Stimulated activated naive CD8-positive, alpha-beta T cell treated with anti-CD3 and anti-CD28 coated beads, Interleukin-15, amount 100 ng/mL, for 72 hours (primary cell): ENCODE measurements at places on chromosomes 3 and 15.
A peak's percentile ranks its signal among the peaks of the same experiment; 100 is the strongest.

- DNase-seq, result peak; percentile 79
Observed at GRCh38 chr3:172550347-172550943, 27.2 kb upstream of the TNFSF10 start.

- DNase-seq, result no peak
Observed at GRCh38 chr15:85044894-85045293, 63.2 kb downstream of the PDE8A start.

- no peak for DNase-seq
Observed at GRCh38 chr3:52403271-52403841, 41.5 kb downstream of the SEMA3G start.

GRCh38 chr15:66749841-66750575 lies 48.0 kb downstream of the SMAD6 start:
- DNase-seq, result no peak

GRCh38 chr3:129046732-129047552 lies 13.6 kb upstream of the GP9 start:
- DNase-seq, result no peak

GRCh38 chr3:102068327-102068726 lies 219.0 kb downstream of the NFKBIZ start:
- no peak for DNase-seq

- no peak for DNase-seq
Observed at GRCh38 chr3:136883967-136884720, 22.1 kb downstream of the NCK1 start.

DNA sequence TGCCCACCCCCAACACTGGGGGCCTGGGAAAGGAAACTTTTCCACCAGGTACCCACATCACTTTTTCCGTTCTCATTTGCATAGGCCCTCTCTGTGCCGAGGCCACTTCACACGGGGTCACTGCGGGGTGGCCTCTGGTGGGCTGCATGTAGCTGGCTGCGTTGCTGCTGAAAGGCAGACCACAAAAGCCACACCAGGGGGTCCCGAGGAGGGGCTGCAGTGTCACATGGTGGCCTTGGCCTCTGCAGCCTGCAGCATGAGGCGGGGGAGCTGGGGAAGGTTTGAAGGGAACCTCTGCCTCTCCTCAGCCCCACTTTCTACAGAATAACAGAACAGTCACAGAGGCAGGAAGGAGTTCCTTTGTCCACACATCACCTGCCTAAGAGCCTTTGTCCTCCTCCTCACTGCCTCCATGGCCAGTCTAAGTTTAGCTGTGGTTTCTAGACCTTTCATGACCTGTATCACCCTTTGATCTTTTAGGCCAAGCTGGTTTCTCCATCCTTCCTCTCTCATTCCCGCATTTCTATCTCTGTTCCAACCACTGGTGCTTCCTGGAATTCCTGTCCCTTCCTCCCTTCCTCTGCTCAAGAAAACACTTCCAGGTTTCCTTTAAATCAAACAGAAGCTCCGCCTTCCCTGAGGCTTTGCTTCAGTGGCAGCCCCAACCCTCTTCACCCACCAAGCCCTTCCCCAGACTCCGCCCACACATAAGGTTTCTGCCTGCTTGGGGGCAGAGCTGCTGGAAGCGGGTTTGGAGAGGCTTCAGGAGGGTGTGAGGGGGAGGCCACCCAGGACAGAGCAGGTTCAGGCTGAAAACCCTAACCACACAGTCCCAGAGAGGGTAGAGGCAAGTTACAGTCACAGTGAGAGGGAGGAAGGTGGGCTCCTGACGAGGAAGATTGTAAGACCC lies 150.7 kb upstream of the TLE3 start:
- DNase-seq, result no peak

DNA sequence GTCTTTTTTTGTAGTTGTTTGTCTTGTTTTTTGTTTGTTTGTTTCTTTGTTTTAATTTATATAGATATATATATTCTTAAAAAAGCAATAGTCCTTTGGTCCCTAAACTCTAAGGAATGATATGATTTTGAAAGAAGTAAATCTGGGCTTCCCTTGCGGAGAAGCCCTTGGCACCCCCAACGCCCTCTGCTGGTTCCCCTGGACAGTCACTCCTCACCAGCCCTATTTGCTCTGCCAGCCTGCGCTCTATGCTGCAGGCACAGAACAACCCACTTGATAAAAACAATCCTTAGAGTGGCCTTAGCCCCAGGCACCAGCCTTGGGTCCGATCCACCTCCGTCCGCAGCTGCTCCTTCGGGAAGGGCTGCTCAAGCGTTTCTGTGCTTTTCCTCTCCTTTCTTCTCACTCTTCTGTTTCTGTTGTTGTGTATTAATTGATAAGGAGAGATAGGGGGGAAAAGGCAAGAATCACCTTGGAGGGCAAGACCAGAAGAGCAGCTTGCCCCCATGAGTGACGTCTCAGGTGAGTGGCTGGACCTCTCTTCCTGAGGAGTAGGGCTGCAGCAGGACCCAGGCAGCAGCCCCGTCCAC lies 13.7 kb upstream of the PARP6 start:
- peak; percentile 25 for DNase-seq

- DNase-seq, result no peak
Observed at GRCh38 chr3:10370429-10370828, 49.5 kb upstream of the SEC13 start.

- DNase-seq, result no peak
Observed at GRCh38 chr3:48852151-48852550, 4.5 kb upstream of the PRKAR2A start.

GRCh38 chr3:13145826-13146642 lies 72.8 kb upstream of the IQSEC1 start:
- DNase-seq, result no peak

DNA sequence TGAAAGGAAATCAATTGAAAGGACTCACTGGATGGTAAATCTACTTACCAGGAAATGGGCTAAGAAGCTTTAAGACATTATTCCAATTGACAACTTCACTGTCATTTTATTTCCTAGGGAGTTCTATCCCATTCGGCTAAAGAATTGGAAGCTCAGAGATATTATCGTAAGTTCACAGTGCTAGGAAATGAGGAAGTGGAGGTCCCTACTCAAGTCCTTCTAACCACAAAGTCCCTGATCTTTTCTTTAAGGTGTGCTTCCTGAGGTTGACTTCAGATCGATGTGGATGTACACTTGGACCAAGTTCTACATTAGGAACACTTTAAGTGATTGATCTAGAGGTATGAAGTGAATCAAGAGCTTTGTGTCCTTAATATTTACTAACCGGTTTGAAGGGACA lies 63.6 kb downstream of the MDFIC2 start:
- DNase-seq, result no peak

DNA sequence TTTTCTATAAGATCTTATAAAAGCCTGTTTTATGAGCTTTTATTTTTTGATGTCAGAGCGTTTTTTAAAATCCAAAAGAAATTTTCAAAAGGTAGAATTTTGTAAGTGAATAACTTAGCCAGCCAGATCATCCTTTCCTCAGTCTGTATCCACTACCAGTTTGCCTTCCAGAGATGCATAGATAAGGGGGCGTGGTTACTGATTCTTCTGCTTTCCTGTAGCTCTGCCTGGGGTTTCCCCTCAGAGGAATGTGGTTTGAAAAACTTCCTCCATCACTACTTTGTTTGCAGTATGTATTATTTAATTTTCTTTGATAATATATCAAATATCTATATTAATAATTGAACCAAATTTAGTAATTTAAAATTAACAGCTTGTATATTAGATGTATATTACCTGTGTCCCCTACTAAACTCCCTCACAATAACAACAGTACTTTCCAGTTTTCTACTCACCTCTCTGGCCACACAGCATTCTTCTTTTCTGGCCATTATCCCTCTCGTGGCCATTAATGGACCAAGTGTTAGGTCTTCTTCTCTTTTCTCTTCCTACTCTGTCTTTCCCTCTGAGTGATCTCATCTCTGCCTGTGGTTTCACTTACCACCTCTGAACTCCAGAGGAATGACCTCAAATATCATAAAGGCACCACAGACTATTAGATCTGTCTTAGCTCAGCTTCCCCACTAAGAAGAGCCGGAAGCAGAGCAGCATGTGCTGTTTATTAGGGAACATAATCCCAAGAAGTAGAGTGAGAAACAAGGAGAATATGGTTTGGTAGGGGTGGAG lies 239.7 kb downstream of the UBE2E2 start:
- no peak for DNase-seq

DNA sequence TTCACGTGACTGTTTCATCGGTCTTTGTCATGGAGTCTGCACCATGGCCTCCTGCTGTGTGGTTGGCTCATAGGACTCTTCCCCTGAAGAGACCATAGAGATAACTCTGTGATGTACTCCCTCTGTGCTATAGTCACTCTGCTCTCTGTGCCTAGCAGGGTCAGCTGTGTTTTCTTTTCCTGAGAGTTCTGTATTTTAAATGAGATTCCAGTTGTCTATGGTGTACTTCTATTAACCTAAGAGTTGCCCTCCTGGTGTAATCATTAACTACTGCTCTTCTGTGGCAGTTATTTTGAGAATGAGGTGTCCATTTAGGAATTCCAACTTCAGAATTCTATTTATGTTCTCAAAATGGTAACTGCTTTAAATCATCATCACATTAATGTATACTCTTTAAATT lies 114.5 kb upstream of the ARPP21 start:
- no peak for DNase-seq

DNA sequence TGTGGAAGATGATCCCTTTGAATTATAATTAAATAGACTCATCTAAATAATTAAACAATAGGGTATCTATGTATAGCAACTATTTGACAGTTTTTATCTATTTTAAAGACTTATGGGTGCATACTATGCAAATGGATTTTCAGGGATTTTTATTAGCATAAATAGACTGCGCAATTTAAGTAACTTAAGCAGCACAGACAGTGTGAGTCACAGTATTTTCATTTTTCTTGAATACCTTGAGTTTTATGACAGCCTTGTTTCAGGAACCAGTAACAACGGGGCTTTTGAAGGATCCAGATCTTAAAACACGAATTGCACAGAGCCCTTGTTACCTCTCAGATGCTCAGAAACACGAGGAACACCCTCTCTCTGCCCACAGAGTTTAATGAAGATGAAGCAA lies 175.5 kb upstream of the CD96 start:
- DNase-seq, result no peak

GRCh38 chr15:53833134-53833624 lies 73.7 kb upstream of the WDR72 start:
- no peak for DNase-seq

GRCh38 chr15:96849271-96849900 lies 518.9 kb downstream of the NR2F2 start:
- DNase-seq, result no peak

DNA sequence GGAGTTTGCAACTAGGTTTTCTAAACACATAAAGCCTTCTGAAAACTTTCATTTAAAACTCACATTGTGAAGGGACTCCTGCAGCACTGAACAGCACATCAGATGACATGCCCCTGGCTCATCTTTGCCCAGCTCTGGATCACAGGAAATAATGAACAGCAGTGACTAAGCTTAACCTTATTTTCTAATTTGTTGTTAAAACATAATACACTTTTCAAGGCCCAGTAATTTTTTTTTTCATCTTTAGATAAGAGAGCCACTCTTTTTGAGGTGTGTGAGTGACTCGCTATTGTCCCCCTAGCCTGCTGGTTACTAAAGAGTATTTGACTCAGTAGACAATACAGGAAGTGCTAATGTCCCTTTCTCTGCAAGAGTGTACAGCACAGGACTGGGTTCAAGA lies 204.0 kb downstream of the OSBPL10 start:
- DNase-seq, result no peak

DNA sequence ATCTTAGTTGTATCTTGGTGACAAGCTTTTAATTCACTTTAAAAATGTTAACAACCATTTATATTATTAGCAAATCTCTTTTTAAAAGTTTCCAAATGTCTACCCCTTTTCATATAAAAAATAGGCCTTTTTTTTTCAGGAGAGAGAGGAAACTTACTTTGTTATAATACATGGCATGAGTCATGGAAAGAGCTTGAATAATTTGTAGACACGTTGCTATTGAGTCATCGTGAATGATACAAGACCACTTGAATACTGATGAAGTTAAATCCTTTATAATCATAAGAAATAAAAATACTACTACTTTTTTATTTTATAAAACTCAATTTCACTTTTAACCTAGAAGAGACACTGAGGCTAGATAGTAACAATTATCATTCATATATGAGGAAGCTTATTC lies 70.3 kb upstream of the BBX start:
- no peak for DNase-seq

GRCh38 chr3:14278799-14279625 lies 100.4 kb downstream of the LSM3 start:
- DNase-seq, result no peak

GRCh38 chr15:45611305-45611704 lies 23.5 kb upstream of the SQOR start:
- DNase-seq, result no peak

DNA sequence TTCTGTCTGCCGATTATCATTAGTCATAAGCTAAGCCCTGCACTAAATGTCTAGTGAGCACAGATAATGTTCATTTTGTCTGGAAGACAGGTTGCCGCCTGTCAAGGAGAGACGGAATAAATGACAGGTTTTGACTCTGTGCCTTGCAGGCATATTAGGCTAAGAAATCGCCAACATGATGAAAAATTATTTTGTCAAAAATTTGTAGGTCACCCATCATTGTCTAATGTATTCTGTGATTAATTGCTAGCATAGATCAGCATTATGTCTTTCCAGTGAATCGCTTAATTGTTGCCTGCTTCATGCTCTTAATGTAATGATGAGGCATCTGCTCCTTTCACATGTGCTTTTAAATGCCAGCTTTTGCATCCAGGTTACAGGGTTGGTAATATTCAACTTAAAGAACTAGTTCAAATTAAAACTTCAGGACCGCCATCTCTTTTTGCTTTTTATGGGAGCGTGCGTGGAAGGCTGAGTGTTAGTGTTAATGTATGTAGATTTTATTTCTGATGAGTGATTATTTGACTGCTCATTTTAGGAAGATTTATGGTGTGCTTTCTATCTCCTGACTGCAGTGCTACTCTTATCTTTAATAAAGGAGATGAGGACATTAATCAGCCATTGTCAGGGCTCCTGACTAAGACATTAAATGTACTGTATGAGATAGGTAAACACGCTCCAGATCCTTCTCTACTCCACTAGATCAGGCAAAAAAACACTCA lies 120.8 kb upstream of the MEIS2 start:
- no peak for DNase-seq

GRCh38 chr15:61404567-61404966 lies 175.5 kb upstream of the RORA start:
- DNase-seq, result no peak

DNA sequence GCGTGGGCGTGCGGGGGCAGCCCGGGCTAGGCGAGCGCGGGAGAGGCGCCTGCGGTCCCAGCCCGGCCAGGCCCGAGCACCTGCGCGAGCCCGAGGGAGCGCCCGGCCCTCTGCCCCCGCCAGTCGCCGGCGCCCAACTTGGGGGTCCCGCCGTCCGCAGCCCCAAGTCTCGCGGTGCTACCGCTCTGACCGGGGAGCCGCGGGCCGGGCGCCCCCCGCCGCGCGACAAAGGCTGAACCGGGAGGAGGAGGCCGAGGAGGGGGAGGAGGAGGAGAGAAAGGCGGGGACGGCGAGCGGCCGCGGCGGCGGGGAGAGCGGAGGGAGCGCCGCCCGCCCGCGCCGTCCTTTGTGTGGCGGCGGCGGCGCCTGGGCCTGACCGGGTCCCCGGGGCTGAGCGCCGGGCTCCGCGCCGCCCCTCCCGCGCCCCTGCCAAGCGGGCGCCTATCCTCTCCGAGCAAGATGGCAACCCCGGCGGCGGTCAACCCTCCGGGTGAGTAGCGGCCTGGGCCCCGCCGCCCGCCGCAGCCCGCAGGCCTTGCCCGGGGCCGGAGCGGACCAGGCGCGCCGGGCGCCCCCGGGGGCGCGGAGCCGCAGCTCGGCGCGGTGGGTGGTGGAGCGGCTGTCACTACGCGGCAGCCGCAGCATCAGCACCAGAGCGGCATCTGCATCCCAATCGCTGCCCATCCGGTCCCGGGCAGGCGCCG lies at the start of gene ARNT2:
TSS of gene ARNT2 (plus strand) at position 326 of the 704 bp plus-strand sequence. CDS start at position 460, 134 bp downstream.
- DNase-seq, result no peak
